ENCODE measurements at places on chromosomes 12 and 14.

GRCh38 chr14:72740966-72741825, 152.7 kb downstream of the DPF3 start:
- DNase-seq = no peak

GRCh38 chr14:22434901-22435550, 154.0 kb downstream of the DAD1 start:
- no peak for DNase-seq

DNA sequence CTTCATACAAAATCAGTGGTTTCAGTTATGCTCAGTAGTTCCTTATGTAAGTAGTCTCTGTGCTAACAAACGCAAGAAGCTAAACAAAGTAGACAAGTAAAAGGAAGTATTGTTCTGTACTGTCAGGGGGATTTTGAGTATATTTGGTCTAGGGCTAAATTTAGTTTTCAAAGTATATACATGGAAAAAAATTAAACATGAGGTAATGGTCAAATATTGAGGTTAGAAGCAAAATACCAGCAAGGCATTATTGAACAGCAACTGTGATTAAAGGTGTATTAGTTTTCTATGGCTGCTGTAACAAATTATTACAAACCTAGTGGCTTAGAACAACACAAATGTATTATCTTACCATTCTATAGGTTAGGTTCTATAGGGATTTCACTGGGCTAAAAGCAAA, 18.8 kb downstream of the GNG2 start:
- no peak for DNase-seq

DNA sequence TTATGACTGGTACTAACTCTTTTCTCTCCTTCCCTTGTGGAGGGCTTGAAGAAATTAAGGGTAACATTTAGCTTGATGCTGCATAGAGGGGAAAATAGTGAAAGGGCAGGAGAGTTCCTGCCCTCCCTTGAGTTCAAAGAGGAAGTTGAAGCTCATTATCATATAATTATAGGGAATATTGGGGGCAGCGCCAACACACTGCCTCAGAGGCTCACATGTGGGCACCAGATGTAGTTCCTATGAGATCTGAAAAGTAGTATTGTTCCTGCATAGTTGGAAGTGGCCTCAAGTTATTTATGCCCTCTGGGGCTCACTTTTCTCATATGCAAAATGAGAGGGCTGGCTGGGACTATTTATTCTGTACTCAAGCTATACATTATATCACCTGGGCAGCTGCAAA, 33.0 kb upstream of the FGF23 start:
- DNase-seq = no peak

GRCh38 chr12:115640929-115641328, 636.6 kb downstream of the MED13L start:
- no peak for DNase-seq

- no peak for DNase-seq
Measured at GRCh38 chr14:92514844-92515514, 1.4 kb downstream of the RIN3 start.

DNA sequence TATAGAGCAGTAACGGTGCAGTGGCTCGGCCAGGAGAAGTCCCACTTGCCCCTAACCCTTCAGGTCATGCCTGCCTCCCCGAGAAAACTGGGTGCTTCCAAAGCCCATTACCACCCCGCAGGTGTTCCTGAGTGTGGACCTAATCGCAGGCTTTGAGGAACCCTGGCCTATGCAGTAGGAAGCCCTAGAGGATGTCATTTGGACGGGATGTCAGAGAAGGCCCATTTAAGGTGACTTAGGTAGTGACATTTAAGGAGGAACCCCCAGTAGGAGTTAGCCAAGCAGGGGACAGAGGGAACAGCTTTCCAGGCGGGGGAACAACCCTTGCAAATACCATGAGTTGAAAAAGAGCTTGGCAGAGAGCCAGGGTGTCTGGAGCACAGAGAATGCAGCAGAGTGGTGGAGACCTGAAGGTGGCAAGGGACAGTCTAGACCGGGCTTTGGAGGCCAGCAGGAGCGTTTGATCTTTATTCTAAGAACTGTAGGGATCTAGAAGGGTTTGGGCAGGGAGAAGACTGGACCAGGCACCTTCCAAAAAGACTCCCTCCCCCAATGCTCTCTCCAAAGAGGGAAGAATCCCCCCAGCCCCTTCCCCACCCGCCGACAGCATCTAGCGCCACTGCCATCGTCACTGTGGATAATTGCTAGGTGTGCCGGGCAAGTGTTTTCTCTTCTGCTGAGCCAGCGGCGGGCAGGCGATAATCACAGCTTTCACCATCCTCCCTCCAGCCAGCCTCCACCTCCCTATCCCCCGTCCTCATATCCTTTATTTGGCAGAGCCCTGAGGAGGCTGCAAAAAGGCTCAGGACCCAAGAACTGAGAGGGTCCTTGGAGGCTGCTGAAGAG, 33.3 kb upstream of the BEGAIN start:
- DNase-seq = no peak

GRCh38 chr12:132285991-132286681, 43.3 kb downstream of the GALNT9 start:
- DNase-seq = peak; percentile 78

DNA sequence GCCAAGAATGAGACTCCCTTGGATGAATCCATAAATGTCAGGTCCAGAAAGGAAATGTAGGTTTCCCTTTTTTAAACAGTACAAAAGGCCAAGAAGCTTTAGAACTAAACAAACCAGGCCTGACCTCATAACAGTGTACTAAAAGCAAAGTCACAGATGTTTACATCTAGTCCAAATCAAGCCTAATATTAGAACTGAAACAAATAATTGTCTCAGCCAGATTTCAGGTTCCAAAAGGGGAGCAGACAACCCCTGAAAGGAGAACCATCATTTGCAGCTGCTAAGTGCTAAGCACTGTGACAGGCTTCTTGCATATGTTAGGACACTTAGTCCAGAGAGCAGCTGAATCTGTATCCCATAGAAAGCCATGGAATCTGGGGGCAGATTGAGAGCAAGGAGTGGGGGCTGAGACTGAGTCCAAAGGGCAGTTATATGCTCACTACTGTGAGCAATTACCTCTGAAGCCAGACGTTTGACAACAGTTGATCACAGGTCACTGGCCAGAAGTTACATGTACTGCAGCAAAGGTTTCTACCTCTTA, 90.1 kb downstream of the STXBP6 start:
- DNase-seq = no peak

DNA sequence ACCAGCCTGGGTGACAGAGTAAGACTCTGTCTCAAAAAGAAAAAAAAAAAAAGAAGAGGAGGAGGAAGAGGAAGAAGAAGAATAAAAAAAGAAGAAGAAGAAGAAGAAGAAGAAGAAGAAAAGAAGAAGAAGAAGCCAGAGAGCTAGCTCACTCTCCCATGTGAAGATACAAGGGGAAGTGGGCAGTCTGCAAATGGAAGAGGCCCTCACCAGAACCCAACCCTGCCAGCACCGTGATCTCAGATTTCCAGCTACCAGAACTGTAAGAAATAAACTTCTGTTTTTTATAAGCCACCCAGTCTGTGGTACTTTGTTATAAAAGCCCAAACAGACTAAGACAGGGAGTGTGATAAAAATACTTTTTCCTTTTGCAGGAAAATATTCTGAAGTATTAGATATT, 130.7 kb downstream of the ETNK1 start:
- no peak for DNase-seq

GRCh38 chr12:6376079-6376869, 911 bp upstream of the SCNN1A start:
- peak; percentile 70 for DNase-seq

- peak; percentile 58 for DNase-seq
Measured at GRCh38 chr14:104978746-104979691, 845 bp upstream of the AHNAK2 start.

All from right kidney (tissue), 9 donors.